ENCODE measurements at places on chromosomes 6 and 20. TPM values are rescaled to one million over a fixed set of nuclear protein-coding genes. Genes with fewer than 3 reads are reported as not detected.

- DNase-seq = no peak
- no peak overlapping the region for H3K4me3 ChIP-seq
- H3K27ac ChIP-seq = no peak overlapping the region
- H3K4me1 ChIP-seq = peaks cover 13% of the 10 kb centered on the region
Measured at GRCh38 chr6:35282472-35282871, 15.1 kb upstream of the DEF6 start.

- H3K4me1 ChIP-seq = no peaks in the 10 kb centered on the region
- no peak for DNase-seq
- H3K36me3 ChIP-seq = peaks cover 25% of the 10 kb centered on the region
- H3K4me3 ChIP-seq = no peak overlapping the region
- no peak overlapping the region for H3K27ac ChIP-seq
Measured at GRCh38 chr6:118953391-118953790, 18.4 kb upstream of the MCM9 start.

- no peaks in the 10 kb centered on the region for H3K4me1 ChIP-seq
- peaks cover 6% of the 10 kb centered on the region for H3K36me3 ChIP-seq
- DNase-seq = no peak
- no peak overlapping the region for H3K27ac ChIP-seq
- peaks cover 1% of the 10 kb centered on the region for H3K27me3 ChIP-seq
Measured at GRCh38 chr6:3194535-3195419, 32.7 kb downstream of the TUBB2B start.

DNA sequence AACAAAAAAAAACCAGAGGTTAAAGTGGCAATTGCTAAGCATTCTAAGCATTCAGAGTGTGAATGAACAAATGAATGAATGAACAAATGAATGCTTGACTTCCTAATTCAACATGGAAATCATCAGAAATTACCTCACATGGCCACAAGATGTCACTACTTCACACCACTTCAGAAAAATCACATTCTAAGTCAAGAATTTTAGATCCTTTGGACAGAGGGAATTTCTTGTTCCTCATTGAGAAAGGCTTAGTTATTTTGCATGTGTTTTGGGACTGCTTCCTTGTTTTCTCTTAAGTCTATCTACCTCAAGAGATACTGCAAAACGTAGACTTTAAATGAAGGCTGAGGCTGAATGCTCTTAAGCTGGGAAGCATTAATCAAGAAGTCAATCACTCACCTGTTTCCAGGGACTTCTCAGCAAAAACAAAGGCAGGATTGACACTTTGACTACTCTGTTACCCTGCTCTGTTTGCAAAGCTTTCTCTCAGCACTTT lies 120.2 kb downstream of the MBOAT1 start:
- H3K27ac ChIP-seq = no peak overlapping the region
- H3K4me1 ChIP-seq = no peaks in the 10 kb centered on the region
- H3K27me3 ChIP-seq = peaks cover 5% of the 10 kb centered on the region
- H3K36me3 ChIP-seq = no peaks in the 10 kb centered on the region

DNA sequence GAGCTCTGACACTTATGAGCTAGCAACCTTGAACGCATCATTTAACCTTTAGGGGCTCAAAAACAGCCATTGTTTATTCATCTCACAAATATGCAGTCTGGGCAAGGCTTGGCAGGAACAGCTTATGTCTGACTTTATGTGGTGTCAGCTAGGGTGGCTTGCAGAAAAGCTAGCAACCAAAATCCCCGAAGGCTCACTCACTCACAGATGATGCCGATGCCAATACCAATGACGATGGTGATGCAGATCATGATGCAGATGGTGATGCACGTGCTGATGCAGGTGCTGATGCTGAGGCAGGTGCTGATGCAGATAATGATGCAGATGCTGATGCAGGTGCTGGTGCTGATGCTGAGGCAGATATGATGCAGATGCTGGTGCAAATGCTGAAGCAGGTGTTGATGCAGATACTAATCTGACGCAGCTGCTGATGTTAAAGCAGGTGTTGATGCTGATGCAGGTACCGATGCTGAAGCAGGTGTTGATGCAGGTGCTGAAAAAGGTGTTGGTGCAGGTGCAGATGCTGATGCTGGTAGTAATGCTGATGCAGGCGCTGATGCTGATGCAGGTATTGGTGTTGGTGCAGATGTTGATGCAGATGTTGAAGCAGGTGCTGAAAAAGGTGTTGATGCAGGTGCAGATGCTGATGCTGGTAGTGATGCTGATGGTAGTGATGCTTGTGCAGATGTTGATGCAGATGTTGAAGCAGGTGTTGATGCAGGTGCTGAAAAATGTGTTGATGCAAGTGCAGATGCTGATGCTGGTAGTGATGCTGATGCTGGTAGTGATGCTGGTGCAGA lies 195.6 kb downstream of the NFATC2 start:
- peaks cover 10% of the 10 kb centered on the region for H3K27me3 ChIP-seq
- no peak for DNase-seq
- no peak overlapping the region for H3K27ac ChIP-seq
- H3K36me3 ChIP-seq = no peaks in the 10 kb centered on the region

DNA sequence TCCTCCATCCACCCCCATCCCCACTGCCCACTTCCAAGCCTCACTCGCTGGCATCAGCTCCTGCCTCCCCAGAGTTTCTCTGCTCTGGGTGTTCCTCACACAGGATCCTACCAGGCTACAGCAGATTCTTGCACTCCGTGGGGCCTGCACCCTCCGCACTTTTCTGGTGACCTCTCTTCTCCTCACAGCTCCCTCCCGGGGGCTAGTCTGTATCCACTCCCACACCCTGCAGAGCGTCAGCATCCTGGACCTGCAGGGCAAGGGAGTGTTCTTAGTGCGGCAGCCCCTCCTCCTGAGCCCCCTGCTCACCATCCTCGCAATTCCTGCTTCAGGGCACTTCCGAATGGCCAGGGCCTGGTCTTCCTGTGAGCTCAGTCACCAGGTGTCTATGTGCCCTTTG lies 224.2 kb downstream of the DLL1 start:
- H3K27me3 ChIP-seq = no peaks in the 10 kb centered on the region
- no peaks in the 10 kb centered on the region for H3K4me1 ChIP-seq
- no peaks in the 10 kb centered on the region for H3K36me3 ChIP-seq
- no peak for DNase-seq

DNA sequence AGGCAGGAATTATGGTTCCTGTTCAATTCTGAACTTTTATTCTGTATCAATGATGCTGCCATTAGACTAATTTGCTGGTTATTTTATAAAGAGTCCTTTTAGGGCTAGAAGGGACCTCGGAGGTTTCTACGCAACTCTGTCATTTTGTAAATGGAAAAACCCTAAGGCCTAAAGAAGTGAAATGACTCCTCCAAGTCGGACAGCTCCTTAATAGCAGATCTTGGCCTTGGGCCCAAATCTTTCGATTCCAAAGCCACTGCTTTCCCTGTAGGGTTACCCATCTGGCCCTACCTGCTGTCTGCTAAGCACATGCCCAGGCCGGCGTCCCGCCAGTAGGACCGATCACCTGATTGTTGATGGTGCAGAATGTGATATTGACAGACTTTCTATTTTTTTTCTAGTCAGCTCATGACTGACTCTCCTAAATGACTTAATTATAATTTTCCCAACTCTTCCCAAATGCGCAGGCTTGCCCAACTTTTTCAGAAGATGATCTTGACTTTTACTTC lies 40.2 kb downstream of the PLEKHG1 start:
- H3K27me3 ChIP-seq = no peaks in the 10 kb centered on the region
- DNase-seq = no peak
- H3K36me3 ChIP-seq = no peaks in the 10 kb centered on the region
- no peak overlapping the region for H3K27ac ChIP-seq

- no peak overlapping the region for H3K4me3 ChIP-seq
- no peaks in the 10 kb centered on the region for H3K4me1 ChIP-seq
- no peak overlapping the region for H3K27ac ChIP-seq
- no peaks in the 10 kb centered on the region for H3K27me3 ChIP-seq
- H3K36me3 ChIP-seq = no peaks in the 10 kb centered on the region
- no peak for DNase-seq
Measured at GRCh38 chr20:4443016-4443415, 278.7 kb upstream of the PRND start.

- no peaks in the 10 kb centered on the region for H3K4me1 ChIP-seq
- no peak overlapping the region for H3K4me3 ChIP-seq
- DNase-seq = no peak
- H3K27ac ChIP-seq = no peak overlapping the region
Measured at GRCh38 chr20:15042723-15043122, 705.3 kb upstream of the FLRT3 start.

DNA sequence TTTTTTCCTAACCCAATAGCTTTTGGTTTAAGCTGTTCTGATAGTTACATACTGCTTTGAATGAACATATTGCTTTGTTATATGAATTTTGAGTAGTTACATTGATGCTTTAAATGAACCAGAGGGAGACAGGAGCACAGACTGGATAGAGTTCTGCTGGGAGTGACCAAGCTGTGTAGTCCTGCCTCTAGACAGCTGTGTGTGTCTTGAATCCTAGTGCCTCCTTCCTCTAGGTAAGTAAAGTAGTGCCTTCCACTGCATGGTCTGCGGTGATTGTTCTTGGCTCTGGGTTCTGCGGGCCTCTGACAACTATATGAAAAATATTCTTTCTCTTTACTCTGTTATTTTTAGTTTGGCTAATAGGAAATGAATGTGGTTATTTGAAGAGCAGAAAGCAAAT lies 46.0 kb upstream of the ADGRG6 start:
- no peak overlapping the region for H3K27ac ChIP-seq
- DNase-seq = no peak
- peaks cover 3% of the 10 kb centered on the region for H3K27me3 ChIP-seq
- no peak overlapping the region for H3K4me3 ChIP-seq
- H3K36me3 ChIP-seq = no peaks in the 10 kb centered on the region
- H3K4me1 ChIP-seq = peaks cover 4% of the 10 kb centered on the region

DNA sequence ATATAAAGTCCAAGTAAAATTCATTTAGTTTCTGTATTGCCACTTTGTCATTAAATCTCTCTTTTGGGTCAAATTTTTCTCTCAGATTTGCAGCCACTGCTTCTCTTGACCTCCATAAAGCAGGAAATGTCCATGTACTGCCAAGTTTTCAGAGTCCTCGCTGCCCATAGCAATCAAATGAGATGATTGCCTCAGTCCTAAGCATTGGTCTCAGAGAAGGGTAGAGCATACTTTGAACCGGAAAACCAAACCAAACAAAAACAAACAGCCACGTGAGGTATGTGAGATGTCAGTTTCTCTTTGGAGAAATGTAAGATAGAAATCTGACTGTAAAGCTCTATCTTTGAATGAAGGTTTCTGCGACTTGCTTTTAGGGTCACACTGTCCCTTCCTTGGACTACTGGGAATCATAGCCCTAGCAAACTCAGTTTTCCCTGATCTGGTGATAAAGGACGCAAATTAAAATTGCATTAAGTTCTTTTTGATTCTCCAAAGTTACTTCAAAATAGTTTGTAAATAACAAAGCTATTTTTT lies 505.4 kb upstream of the CITED2 start:
- peaks cover 18% of the 10 kb centered on the region for H3K4me1 ChIP-seq
- no peak for DNase-seq
- no peak overlapping the region for H3K27ac ChIP-seq

DNA sequence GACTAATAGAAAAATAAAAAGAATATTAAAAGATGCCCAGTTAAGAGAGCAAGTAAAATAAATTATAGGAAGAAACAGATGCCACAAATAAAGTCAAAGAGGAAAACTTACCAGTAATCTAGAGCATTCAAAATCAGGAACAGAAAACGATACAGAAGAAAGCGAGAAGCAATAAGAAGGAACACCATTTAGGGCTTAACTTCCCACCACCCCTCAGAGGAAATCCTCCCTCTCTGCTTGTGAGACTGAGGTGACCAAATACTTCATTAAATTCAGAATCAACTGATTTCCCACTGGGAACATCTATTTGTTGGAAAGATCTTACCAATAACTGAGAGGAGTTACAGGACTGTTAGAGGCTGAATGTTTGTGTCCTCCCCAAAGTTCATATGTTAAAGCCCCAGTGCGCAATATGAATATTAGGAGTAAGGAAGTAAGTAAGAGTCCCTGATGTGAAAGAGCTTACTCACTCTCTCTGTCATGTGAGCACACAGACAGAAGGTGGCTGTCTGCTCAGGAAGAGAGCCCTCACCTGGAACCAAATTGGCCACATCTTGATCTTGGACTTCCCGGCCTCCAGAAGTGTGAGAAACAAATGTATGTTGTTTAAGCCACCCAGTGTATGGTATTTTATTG lies 19.5 kb downstream of the KATNA1 start:
- no peak overlapping the region for H3K27ac ChIP-seq
- no peaks in the 10 kb centered on the region for H3K4me1 ChIP-seq
- peaks cover 14% of the 10 kb centered on the region for H3K36me3 ChIP-seq
- no peaks in the 10 kb centered on the region for H3K27me3 ChIP-seq
- H3K4me3 ChIP-seq = no peak overlapping the region

Gene DPPA5
- total RNA-seq = not detected

Gene RRP36
- total RNA-seq = 53.9 TPM

Gene PROKR2
- total RNA-seq = not detected

Gene STK35
- 17.3 TPM for total RNA-seq

Gene EIF2S2
- 66.5 TPM for total RNA-seq

Gene MAP7
- not detected for total RNA-seq

Gene CLIC1
- total RNA-seq = 23.7 TPM

Gene ATP6V1G2
- 7.9 TPM for total RNA-seq

Gene CBLN4
- total RNA-seq = not detected

Gene MOXD1
- total RNA-seq = 0.22 TPM

Gene SAMD3
- 34.1 TPM for total RNA-seq
